CD8-positive, alpha-beta T cell (primary cell): ENCODE measurements at places on chromosomes 12 and 14.

DNA sequence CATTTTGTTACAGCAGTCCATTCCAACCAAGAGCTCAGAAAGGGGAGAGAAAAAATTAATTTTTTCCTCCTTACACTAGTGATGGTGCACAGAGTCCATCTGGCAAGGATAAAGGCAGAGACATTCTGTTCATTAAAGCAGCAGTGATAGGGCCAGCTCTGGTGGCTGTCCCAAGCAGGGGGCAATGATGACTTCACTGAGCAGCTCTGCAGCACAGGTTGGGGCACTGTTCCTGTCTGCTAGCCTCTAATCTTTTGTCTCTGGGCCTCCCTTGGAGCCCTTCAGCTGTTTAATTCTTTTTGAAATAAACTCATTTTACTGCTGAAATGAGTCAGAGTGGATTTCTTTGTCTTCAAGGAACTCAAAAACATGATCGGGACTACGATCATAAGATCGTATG lies 200.9 kb upstream of the PLXNC1 start:
- no peak for DNase-seq

DNA sequence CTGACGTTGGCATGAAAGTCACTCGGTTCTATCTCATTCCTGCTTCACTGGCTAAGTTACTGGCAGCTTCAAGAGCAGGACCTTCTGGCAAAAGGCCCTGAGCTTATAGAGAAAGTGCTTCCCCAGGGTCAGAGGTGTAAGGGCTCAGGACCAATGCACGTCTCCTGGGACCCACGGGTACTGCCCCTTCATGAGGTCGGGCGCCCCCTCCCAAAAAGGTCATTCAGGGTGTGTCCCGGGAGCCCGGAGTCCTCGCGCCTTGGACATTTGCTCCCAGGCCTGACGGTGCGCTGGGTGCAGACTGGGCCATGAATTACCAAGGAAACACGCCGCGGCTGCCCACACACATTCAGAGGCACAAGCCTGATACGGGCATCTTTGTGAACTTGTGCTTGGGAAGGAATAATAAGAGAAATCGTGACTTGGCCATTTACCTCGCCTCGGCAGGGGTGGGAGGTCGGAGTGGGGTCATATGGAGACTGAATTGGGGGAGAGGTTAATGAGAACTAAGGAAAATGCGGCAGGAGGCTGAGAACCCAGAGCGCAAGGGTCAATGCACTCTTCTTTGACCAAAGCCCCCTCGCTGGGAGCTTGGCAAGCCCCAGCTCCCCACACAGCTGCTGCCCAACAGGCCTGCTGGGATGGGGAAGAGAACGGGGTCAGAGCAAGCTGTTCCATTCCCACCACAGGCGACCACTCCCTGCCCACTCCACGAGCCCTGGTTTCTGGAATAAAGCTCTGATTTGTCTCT lies 15.7 kb upstream of the SLC6A12 start:
- DNase-seq, result no peak

GRCh38 chr14:54647378-54647777 lies 80.5 kb downstream of the SAMD4A start:
- no peak for DNase-seq

DNA sequence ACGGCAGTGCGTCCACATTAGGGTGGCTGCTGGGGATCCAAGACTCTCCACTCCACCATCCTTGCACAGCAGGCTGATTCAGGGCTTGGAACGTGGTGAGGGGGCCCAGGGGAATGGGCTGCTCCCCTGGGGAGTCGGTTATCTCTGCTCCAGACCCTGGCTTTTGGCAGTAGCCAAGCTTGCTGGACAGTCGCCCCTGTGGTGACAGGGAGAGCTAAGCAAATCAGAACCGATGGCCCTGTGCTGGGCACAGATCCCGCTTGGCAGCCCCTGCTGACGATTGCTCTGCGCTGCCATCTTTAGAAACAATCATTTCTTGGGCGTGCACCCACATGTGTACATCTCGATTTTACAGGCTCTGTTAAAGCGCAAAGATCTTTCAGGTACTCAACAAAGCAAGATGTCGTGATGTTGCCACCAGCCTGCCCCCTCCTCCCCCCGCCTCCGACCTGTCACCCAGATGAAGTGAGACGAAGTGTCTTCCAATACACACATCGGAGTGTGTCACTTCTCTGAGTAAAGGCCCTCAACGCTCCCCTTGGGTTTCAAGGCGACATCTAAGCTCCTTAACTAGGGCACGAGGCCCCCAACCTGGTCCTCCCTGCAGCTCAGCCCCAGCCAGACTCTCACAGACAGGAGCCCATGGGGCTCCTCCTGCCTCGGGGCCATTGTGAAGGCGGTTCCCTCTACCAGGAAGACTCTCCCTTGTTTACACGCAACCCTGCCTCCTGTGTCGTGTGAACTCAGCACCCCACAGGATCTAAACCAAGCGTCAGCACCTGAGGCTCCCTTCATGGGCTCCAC lies 55.6 kb downstream of the PITPNM2 start:
- no peak for DNase-seq

- peak; percentile 41 for DNase-seq
These were observed 311.9 kb downstream of the DUSP6 start for GRCh38 chr12:89040146-89040964.

DNA sequence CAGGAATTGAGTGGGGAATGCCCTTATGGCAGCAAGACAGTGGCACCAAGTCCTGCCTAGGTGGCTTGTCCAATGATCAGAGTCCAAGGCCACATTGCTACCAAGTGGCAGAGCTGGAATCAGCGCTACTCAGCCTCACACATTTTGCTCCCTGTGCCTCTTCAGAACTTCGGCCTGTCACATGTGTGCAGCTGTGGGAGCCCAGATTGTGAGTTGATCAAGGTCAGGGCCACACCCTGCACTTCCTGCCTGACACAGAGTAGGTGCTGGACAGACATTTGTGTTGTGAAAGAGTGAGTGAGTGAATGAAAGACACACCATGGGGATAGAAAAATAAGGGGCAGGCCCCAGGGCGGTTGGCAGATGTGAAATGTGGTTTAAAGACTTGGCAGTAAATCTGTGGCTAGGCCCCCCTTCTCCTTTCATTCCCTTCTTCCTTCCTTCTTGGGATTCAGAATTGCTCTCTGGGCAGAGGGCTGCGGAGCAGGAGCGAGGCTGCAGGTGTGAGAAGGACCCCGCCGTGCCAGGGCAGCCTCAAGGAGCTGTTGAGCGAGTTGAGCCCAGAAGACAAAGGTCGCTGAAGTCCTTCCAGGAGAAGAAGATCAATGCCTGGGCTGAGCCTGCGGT lies 83.5 kb downstream of the SLC25A47 start:
- peak; percentile 42 for DNase-seq

GRCh38 chr12:91240386-91241095 lies 57.9 kb upstream of the DCN start:
- no peak for DNase-seq

- DNase-seq, result no peak
These were observed 572 bp downstream of the EFS start for GRCh38 chr14:23364164-23365035.

GRCh38 chr12:115438314-115438713 lies 754.3 kb upstream of the TBX3 start:
- no peak for DNase-seq

GRCh38 chr14:64764641-64765520 lies 60.7 kb downstream of the PLEKHG3 start:
- DNase-seq, result peak; percentile 66

DNA sequence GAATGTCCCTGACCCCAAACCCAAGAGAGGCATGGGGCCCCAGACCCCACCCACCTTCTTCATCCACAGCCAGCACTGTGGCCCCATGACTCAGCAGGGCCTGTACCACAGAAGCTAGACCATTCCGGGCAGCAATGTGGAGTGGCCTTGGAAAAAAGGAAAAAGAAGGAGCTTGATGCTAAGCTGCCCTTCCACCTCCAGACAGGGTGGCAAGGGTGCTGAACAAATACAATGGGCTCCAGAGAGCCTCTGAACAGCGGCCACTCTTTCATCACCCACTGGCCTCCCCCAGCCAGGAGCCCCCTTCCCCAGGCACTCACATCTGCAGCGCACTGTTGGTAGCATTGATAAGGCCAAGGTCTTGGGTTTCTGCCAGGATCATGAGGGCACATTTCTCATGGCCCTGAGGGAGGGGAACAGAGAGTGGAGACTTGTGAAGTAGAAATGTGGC lies 13.9 kb downstream of the SLC39A5 start:
- DNase-seq, result no peak

- peak; percentile 55 for DNase-seq
These were observed 174.6 kb upstream of the SFSWAP start for GRCh38 chr12:131536337-131536736.

GRCh38 chr12:108139454-108139853 lies 10.4 kb downstream of the WSCD2 start:
- no peak for DNase-seq

DNA sequence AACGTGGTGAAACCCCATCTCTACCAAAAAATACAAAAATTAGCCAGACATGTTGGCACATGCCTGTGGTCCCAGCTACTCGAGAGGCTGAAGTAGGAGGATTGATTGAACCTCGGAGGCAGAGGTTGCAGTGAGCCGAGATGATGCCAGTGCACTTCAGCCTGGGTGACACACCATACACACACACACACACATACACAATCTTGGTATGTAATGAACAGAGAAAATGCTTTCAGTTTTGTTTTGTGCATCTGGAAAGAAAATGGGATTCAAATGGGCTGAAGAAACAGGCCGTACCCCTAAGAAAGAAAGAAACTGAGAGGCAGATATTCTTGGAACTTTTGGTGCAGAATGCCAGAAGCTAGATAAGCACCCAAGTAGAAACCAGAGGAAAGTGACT lies 107.2 kb downstream of the PDE3A start:
- DNase-seq, result no peak

GRCh38 chr12:128190052-128190451 lies 76.9 kb upstream of the TMEM132C start:
- no peak for DNase-seq

GRCh38 chr14:69879175-69880043 lies at the start of gene SMOC1:
TSS of gene SMOC1 (plus strand) at chr14:69879416. CDS start at chr14:69879679, 263 bp downstream.
- no peak for DNase-seq

GRCh38 chr12:131357185-131357747 lies 353.6 kb upstream of the SFSWAP start:
- DNase-seq, result no peak

- DNase-seq, result no peak
These were observed 25.6 kb downstream of the SETD1B start for GRCh38 chr12:121829250-121829918.

DNA sequence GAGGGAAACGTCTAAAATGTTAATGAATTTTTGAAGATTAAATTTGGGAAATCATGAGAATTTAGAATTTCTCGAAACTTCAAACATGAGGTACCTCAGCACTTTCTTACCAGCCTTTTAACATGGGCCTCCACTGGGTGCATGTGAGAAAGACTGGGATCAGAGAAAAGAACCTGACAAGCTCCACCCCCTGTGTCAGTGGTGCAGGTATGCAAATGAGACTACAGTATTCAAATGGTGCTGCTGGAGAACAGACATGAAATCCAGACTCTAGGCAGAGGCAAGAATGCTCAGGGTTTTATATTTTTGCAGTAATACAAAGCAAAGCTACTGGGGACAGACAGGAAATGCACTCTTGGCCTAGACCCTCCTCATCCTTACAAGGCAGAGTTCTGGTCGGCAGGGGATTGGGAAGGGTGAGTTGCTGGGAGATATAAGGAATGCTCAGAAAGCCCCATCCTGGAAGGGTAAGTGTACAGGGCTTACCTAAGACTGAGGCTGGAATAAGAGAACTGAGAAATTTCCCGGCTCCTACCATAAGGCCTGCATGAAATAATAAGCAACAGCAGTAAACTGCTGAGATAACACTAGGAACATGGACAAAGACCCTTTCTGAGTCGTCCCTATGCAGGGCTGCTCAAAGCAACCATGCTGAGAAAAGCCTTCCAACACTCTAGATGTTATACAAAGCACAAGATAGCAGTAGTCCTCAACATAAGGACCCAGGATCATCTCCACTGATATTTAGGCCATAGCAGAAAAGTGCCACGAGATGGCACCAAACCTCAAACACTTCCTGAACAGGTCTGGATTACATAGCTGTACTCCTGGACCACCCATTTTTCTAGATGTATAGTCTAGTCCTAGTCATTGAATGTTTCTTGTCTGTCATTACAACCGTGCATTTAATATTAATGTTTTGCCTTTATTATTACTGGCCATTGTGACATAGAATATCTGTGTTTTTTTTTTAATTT lies 260.8 kb downstream of the RASSF9 start:
- no peak for DNase-seq

- DNase-seq, result no peak
These were observed 63.9 kb downstream of the IPO8 start for GRCh38 chr12:30631740-30632139.

DNA sequence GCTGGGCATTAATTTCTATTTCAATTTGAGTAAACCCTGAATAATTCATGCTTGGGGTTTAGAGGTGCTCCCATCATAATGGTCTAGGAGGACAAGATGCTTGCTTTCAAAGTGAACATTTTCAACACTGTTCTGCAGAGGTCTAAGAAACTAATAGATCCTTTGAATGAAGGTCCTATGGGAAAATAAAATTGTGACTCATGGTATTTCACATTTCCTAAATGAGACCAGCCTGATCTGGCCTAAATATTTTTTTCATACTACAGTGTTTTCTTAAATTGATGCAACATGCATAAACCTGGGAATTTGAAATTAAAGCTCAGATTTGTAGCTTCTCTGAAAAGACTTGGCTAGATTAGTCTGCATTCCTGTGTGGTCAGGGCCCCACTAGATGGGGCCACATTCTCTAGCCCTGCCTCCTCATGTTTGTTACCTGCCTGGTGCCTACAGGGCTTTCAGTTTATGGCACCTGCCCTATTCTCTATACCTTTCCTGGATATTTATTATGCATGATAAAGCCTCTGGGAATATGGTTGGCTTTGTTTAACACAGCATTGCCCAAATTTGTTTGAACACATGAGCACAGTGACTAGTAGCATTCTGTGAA lies 112.7 kb downstream of the METTL25 start:
- DNase-seq, result no peak

DNA sequence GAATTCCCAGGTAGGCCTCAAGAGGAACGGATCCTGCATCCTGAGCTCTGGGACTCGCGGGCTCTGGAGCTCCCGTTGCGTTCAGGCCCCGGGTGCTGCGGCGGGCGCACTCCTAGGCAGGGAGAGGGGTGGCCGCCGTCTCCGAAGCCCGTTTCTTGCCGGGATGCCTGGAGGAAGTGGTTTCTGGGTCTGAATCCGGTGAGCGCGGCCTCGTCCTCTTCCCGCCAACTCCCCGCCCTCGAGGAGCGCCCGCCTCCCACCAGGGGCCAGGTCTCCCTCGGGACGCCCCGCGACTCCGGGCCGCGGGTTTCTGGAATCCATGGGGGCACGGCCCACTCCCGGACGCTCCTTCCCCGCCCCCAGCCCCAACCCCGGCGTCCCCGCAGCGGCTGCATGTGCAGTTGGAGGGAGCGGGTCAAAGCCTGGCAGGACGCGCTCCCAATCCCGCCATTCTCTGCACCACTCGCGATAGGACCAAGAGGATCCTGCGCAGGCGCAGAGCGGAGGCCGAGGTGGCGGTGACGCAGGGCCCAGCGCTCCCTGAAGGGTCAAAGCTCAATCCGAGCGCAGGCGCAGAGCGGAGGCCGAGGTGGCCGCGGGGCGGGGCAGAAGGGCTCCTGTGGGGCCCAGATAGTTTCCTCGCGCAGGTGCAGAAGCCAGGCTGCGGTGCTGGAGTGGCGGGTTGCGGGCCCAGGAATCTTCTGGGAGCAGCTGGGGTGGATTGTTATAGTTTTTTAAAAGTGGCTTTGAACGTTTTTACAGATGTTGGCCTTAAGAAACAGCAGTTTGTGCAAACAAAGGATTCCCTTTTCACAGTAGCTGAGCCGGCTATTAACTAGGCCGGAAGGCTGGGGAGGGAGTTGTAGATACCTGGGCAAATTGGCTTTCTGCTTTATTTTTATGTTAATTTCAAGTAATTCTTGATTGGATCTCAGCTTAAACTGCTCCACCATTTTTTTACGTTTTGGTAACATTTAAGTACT lies 796.4 kb downstream of the AACS start:
- DNase-seq, result no peak
